ENCODE measurements at places on chromosomes 7 and 10.

GRCh38 chr10:61933859-61934555, 32.5 kb downstream of the ARID5B start:
- no peak for DNase-seq

- no peak for DNase-seq
These were observed 153.5 kb upstream of the PDE1C start for GRCh38 chr7:32223721-32224120.

- no peak for DNase-seq
These were observed 10.9 kb downstream of the MARVELD1 start for GRCh38 chr10:97724341-97724941.

DNA sequence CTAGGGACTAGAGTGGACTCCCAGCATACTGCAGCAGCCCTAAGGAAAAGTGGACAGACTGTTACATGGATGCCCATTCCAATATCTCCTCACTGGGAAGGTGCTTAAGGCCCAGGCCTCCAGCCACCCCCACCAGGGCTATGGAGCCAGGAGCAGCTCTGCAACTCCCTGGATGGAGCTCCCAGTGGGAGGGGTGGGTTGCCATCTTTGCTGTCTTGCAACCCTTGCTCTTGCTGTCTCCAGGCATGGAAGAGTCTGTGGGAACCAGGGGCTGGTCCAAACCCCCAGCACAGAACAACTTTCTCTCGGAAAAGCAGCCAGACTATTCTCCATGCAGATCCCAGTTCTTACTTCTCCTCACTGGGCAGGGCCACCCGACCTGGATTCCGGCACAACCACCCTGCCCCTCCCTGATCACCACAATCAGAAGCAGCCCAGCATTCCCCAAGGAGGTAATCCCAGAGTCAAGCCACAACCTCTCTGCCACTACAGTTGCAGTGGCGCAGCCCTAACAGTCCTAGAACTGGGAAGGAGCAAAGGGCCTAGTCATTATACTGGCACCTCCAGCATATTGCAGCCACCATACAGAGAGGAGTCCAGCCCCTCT, 41.8 kb upstream of the ZNF488 start:
- DNase-seq: no peak

- peak; percentile 35 for DNase-seq
These were observed 14.9 kb downstream of the TRIM56 start for GRCh38 chr7:101099969-101100781.

All from activated T-helper 1 cell treated with anti-CD3 and anti-CD28 coated beads, Interleukin-2, amount 50 U/mL, for 16 hours (primary cell).